ACHN (cell line): ENCODE measurements at places on chromosomes 12 and 14.
A peak's percentile ranks its signal among the peaks of the same experiment; 100 is the strongest.

DNA sequence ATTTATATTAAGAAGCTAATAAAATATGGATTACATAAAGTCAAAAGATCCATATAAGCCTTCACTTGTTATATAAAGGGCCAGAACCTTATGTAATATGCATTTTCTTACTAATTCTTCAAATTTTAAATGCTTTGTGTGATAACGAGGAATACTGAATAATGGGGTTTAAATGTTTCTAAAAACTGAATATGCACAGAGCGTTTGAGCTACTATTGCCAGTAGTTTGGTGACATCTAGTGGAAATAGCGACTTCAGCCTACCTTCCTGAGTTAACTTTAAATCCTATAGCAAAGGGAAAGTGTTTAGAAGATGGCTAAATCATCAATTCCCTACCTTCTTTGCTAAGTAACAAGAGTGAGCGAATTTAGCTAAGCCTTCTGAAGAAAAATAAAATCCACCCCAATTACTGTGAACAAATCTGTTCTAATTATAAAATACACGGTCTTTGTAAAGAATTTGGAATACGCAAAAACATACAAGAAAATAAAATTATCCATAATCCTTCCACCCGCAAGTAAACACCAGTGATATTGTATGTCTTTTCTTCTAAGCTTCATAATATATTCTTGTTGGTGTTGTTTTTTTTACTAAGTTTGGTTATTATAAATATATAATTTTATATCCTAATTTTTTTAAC, 115.5 kb upstream of the G2E3 start:
- DNase-seq = peak; percentile 37

- peak; percentile 62 for DNase-seq
Observed at GRCh38 chr14:47186486-47186885, 488.9 kb downstream of the MDGA2 start.

DNA sequence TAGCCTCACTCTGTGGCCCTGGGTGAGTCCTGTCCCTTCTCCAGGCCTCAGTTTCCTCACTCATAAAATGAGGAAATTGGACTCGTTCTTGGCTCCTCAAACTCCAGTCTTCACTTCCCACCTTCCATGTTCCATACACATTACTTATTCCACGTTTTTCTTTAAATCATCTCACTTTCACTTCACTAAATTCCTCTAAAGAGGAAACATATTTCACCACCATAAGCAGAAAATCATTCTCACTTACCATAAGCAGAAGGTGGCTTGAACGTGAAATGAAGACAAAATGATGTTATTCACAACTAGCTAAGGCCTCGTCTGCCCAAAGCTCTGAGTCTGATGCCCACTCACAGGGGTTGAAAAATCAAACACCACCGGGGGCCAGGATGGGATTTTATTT, 278.3 kb downstream of the ADGRD1 start:
- DNase-seq = no peak

DNA sequence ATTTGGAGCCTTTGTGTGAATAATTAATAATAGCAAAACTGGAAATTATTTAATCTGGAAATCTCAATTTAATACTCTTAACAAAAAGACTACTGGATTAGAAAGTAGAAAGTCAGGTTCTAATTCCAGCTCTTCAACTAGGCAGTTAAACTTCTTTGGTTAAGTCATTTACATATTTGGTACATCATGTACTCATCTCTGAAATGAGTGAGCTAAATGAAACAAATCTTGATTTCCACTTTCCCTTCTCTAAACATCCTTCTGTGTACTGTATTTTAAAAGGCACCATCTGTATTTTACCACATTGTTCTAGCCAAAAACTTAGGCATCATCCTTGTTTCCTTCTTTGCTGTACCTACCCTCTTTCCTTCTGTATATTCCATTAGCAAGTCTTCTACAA, 26.9 kb downstream of the CRADD start:
- DNase-seq = no peak

GRCh38 chr12:76863837-76864236, 15.0 kb downstream of the CSRP2 start:
- DNase-seq = no peak

DNA sequence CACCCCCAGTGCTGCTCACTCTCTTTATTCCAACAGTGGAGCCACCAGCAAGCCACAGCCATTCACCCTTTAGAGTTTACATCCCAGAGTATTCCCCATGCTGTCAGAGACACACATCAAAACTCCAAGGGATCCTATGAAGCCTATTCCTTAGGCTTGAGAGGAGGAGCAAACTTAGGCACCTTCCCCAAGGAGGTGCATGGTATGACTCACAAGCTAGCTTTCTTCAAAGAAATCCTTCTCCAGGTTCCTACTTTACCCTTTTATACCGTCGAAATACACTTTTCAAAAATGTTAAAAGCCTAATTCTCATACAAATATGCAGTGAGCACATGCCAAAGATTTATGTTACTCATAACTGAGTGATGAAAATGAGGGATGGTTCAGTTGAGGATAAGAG, 175.4 kb downstream of the ETNK1 start:
- no peak for DNase-seq

DNA sequence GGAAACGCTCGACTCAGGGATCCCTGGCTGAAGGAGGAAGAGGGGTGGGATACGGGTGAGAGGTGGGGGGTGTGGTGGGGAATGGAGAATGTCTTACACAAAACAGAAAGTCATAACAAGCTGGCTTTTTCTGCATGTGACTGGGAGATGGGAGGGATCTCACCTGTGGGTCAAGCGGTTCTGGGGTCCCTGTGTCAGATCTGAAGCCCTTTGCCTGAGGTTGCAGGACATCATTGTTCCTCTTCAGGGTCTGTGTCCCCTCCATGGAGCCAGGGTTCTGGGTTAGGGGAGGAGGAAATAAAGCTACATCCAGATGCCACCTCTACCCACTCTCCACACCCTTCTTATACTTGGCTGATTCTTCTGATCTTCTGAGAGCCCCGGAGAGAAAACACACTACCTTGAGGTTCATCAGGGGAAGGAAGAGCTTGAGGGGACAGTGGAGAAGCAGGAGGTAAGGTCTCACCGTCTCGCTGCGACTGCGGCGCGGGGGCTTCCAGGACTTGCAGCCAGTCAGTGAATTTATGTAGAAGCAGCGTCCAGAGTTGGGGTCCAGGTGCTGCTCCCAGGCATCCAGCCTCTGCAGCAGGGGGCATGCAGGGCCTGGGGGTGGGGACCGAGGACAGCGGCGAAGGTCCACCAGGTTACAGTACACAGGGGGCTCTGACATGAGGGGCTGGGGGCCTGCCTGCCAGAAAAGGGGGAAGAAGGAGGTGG, 2.5 kb downstream of the ARHGAP9 start:
- DNase-seq = no peak

DNA sequence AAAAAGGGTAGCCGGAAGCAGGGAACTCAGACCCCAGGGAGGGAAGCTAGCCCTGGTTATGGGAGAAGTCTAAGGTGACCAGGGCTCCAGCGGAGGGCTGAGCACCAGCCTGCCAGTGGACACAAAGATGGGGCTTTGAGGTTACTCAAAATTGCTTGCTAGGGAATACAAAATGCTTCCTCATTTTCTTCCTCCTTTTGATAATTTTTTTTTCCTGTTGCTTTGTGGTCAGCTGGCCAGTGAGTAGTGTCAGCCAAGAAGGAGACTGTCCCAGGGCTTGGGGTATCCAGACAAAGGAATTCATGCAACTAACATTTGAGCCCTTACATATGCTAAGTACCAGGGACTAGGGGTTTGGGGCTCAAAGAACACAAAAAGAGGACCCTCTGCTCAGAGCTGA, 206.2 kb downstream of the PPM1H start:
- DNase-seq = no peak

DNA sequence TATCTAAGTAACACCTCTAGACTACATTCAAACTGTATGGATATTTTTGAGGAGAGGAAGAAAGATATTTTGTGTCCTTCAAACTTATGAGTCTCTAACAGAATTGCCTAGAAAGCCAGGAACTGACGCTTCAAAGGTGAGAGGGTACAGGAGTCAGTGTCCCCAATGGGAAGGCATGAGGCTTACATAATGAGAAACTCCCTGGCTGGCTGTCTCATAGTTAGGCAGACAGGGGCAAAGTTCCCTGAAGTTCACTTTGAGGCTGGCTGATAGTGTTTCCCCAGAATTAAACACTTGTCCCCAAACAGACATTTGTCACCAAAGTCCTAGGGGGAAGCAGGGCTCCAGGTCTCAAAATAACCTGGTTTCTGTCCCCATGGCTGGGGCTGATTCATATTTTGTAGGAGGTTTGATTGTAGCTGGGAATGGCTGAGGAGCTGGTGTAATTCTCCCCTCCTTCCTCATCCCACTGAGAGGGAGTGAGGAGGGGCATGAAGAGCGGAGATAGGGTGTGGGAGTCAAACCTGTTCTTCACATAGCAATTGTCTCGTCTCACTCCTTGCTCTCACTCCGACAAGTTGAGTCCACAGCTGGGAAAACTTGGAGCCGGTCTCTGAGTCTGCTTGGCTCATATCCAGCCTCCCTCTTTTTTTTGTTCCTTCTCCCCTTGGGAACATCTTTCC, 56.4 kb upstream of the CISTR start:
- DNase-seq = no peak

DNA sequence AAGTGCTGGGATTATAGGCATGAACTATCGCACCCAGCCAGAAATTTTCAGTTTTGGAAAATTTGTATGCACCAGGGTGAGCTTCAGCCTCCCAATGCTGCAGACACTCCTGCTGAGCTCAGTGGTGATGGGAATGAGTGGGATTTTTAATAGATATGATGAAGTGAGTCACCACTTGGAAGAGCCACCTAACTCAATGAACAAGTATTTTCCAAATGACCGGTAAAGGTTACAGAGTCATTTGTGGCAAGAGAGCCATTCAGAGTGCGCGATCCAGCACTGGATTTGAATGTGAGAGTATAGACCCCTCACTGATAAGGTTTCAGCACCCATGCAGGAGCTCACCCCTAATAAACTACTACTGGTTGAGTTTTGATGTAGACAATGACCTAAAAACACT, 100.7 kb downstream of the PPP2R5C start:
- DNase-seq = peak; percentile 83

DNA sequence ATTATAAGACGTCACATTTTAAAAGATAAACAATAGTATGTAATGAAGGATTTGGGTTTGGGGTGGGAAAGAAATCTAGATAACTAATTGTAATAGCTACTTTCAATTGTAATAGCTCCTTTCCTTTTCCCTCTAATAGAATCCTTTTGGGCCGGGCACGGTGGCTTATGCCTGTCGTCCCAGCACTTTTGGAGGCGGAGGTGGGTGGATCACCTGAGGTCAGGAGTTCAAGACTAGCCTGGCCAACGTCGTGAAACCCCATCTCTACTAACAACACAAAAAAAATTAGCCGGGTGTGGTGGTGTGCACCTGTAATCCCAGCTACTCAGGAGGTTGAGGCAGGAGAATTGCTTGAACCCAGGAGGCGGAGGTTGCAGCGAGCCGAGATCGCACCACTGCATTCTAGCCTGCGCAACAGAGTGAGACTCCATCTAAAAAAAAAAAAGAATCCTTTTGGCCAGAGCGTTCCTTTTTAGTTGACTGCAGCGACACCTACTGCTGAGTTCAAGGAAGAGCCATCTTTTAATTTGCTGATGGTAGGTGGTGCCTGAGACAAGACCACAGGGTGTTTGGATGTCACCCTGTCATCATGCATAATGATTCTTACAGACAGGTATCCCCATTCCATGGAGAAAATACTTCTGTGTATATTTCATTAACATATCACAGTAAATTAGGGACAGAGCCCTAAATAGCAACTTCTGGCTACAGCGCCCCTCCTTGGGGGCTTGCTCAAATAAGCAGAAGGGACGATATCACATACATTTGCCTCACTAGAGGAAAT, 79.5 kb downstream of the ARMH4 start:
- DNase-seq = peak; percentile 80

- no peak for DNase-seq
Observed at GRCh38 chr12:10756194-10756593, 33.1 kb upstream of the YBX3 start.

DNA sequence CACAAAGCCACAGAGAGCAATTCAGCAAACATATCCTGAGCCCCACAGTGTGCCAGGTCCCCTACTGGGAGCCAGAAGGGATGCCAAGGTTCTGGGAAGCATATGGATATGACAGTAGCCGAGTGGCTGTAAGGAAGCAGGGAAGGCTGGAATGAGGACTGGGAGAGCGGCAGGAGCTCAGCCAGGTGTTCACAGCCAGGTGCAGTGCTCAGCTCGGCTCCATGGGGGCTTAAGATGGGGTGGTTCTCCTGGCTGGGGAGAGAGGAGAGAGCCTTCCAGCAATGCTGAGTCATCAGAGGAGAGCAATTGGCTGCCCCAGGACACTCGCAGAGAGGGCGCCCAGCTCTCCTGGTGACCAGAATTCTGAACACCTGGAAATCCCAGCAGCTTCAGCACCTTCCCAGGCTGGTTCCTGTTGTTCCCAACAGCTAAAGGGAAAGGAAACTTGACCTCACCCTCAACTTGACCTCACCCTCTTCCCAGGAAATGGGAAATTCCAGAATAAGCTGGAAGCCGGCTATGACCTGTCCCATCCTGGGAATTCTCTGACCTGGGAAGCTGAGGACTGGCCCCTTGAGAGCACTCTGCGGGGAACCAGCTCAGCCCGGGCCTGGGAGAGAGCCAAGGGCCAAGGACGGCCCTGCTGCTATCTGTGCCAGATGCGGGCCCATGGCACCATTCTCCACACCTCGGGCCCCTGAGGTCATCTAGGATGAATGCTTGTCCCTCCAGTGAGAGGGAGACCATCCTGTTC, 34.6 kb downstream of the SLC6A12 start:
- no peak for DNase-seq

- no peak for DNase-seq
Observed at GRCh38 chr14:69922198-69922597, 43.0 kb downstream of the SMOC1 start.

- DNase-seq = no peak
Observed at GRCh38 chr14:76923431-76924370, 97.5 kb downstream of the LRRC74A start.

DNA sequence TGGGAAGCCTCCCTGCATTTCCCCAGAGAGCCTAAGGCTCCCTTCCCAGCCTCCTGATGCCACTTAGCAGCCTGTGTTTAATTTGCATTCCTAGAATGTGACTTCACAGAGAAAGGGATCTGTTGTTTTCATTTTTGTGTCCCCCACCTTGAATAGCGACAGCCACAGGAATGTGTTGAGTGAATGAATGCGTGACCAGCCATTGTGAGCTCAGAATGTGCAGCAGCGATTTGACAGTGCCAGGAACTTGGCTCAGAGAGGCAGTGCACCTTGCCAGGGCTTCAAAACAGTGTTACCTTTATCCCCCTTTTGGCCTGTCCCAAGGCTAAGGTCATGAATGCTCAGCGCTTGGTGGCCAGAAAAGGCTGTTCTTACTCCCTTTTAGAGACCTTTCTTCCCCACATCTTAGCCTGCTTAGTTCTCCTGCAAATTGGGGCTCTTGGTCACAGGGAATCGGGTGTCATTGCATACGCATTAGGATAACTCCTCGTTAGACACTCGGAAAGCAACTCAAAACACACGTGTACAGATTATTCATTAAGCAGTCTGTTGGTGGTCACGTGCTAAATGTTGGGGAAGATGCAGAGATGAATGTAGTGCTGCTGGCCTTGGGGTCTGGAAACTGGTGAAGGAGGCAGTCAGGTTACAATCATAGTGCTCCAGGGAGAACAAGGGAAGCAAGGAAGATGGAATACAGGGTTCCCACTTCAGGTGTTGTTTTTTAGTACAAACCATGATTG, 9.8 kb downstream of the NTF3 start:
- peak; percentile 97 for DNase-seq
